NCI-H774 (cell line): ENCODE measurements at places on chromosomes 3 and 15.

DNA sequence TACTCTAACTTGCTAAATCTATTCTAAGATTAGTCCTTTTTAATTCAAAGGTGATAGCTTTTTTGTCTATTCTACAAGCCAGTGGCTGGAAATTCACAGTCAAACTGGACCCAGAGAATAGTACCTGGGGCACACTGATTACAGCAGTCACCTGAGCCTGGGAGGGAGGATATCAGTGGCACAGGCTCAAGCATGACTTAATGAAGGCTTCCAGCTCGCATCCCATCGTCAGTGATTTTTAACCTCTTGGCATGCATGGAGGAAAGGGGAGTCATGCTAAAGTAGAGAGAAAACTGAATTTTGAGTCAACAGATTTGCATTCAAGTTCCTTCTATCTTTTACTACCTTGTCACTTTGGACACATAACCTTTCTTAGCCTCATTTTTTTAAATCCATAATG, 24.8 kb downstream of the GOLIM4 start:
- no peak for DNase-seq

GRCh38 chr15:65254356-65254755, 32.3 kb downstream of the PARP16 start:
- DNase-seq: no peak

DNA sequence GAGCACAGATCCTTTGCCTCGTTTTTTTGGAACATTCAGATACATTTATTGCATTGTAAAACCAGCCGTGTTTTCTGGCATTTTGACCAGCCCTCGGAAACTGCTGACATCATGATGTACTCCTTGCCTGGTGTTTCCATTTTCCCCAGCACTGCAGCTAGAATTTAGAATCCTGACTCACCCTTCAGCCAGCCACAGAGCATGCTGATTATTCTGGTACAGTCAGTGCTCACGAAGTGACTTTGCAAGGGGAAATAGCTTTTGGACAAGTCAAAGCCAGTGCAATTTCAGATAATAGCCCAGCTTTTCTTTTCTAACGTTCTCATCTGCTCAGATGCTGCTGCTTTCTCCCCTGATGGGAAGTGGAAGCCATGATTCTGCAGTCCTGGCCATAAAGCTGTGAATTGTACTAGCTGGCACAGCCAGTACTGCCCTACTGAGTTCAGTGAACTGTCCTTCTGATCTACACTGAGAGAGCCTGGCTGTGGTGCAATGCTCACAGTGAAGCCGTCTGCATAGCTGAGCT, 12.1 kb upstream of the CNBP start:
- DNase-seq: no peak

GRCh38 chr3:41682996-41683395, 278.9 kb downstream of the ULK4 start:
- no peak for DNase-seq

- DNase-seq: no peak
Observed at GRCh38 chr3:923161-923910, 169.5 kb upstream of the CNTN6 start.

- DNase-seq: no peak
Observed at GRCh38 chr15:36108541-36108940, 470.9 kb upstream of the CDIN1 start.

GRCh38 chr3:50674349-50675178, at the start of gene DOCK3:
Gene DOCK3 (plus strand): TSS chr3:50674927. CDS start chr3:50675264, 337 bp downstream.
- DNase-seq: peak; percentile 32

DNA sequence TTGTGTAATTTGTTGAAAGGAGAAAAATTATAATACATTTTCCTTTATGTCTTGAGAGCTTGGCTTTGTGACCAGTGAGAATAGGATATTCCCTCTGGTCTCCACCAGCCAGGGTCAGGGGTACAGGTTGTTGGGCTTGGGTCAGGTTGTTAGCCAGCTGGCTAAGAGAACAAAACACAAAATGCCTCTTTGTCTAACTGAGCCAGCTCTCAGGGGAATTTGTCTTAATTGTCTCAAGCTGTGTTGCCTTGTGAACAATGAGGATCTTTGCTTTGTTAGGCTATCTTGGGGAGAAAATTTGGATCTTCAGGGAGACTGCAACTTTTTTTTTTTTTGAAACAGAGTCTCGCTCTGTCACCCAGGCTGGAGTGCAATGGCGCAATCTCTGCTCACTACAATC, 17.7 kb upstream of the GK5 start:
- DNase-seq: no peak

GRCh38 chr15:31786360-31786759, 244.0 kb upstream of the CHRNA7 start:
- DNase-seq: no peak

DNA sequence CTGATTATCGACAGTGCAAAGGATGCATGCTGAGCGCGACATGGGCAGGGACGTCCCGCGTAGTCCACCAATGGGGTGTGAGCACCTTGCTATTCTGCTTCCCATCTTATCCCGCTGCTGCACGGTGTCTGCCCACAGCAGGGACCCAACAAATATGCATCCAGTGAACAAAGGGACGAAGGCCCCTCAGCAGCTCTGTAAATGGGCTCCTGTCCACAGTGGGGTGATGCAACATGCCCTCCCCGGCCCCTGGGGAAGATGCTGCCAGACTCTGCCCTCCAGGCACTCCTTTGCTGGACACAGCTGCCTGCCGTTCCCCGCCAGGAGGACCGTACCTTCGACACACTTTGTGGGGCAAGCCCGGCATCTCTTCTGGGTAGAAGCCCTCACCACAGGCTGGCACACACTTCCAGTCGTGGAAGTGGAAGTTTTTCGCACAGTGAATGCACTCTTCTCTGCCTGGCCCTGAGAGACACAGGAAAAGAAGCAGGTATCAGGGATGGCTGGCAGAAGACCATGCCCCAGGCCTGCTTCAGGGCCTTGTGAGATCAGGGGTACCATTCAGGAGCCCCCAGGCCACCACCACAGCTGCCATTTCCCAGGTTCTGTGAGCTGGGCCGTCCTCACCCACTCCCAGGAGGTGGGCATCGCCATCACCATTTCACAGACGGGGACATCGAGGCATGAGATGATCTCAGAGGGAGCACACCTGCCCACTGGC, 18.2 kb upstream of the SNRPA1 start:
- no peak for DNase-seq

DNA sequence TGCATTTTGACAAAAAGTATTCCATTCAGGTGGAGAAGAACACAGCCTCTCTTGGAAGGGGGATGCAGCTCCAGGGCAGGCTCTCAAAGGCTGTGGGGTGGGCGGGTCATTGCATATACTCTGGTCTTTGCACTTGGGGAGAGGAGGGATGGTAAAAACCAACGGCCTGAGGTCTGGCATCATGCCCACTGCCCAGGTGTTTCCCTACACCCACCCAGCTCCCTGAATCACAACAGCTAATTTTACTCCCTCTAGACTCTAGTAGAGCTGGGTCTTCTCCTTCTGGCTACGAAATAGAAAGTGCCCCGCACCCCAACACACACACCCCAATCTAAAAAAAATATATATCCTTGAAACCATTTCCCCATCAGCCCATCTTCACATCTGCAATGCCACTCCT, 1.0 kb downstream of the MYLK start:
- no peak for DNase-seq

DNA sequence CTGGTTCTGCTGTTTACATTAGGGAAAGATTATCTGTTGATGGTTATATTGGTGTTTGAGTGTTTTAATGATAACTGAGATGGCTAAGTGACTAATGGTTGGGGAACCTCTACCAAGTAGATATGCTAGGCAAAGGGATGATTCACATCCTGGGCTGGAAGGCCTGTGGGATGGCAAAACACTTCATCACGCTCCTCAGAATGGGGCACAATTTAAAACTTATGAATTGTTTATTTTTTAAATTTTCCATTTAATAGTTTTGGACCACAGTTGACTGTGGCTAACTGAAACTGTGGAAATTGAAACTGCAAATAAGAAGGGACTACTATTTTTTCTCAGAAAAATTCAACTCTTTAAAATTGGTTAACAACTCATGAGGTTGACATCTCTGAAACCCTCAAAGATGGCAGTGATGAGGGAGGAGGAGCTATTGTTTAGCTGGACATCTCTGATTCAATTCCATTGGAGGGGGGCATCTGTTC, 100.5 kb upstream of the ZBED2 start:
- DNase-seq: no peak

GRCh38 chr3:115648559-115648958, 25.2 kb downstream of the GAP43 start:
- no peak for DNase-seq

GRCh38 chr15:70167155-70167554, 69.4 kb upstream of the TLE3 start:
- DNase-seq: no peak

DNA sequence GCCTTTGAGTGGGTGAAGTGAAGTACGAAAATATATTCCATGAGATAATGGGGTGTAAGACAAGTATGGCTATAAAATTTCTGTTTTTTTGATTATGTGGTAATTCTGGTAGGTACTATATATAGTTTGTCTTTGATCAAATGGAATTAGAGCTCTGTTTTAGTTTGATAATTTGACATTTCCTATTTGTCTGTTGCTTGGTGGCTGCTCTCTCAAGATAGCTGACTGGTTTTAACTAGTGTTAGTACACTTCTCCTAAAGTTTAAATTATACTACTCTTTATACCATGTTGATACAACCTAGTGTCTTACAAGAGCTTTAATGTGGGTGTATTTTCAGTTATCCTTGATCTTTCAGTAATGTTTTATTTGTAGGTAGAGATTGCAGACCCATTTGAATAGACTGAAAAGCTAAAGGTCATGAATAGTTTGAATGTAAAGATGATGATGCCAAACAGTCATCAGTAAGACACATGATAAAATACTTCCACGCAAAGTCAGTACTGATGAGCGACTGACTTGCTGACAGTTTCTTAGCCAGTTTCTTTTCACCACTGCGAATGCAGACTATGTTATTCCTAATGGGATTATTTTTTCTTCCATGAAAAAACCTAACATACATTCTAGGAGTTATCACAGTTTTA, 15.2 kb downstream of the SACM1L start:
- DNase-seq: no peak

DNA sequence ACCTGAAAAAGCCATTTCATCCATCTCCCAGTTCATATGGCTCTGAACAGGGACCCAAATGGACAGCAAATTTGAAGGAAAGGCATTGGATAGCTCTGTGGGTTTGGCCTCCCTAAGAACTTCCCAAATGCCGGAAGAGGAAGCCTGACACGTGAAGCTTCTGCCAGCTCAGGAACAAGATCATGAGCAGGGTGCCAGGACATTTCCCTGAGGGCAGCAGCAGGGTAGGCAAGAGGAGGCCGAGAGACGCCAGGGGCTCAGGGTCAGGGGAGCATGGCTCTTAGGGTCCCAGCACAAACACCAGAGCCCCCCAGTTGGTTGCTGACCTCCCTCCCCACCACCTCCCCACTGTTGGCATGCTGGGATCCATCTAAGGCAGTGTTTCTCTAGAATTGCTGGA, 187.5 kb downstream of the MEGF11 start:
- no peak for DNase-seq

DNA sequence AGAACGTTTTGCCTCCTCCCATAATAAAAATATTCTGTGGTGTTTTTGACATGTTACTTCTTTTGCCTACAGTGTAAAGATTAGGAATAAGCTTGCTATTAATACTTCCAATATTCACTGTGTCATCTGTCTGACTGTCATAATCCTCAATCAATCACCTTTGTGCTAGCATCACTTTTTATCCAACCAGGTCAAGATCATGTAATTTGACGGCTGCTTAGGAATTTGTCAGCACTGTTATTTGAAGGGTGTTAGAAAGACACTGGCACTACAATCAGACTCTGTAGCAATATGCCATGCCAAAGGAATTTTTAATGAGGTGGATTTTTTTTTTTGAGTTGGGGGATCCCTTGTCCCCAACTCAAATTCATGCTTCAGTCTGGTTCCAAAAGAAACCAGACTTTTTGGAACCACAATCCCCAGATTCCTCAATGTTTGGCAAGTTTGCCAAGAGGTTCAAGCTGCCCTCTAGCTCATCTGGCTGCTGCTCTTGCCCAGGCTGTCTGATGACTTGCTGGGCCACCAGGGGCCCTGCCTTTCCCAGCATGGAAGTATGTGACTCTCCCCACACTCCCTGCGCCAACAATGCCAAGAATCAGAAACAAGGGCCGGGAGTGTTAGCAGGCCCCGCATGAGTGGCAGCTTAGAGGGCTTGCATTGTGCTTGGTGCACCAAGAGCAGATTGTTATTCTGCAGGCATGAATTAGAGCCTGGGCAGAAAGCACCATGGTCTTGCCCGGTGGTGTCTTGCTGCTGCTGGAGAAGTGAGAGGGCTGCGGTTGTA, 58.6 kb upstream of the TSC22D2 start:
- no peak for DNase-seq

DNA sequence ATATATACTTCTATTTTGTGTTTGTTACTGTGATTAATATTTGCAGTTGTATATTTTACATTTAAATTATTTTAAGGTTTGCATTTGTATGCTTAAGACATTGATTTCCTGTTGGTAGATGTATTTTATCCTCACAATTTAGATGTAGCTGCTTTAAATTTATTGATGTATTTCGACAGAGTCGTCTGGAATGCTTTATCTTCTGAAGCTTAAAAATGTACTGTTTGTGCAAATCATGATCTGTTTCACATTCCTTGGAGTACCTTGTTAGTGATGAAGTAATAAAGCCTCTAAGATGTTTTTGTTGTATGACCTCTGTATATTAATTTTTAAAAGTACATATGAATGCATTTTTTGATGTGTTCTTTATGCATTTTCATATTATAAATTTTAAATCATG, 1.9 kb downstream of the CHD2 start:
- DNase-seq: no peak

GRCh38 chr3:20344400-20344959, 158.5 kb upstream of the SGO1 start:
- DNase-seq: no peak

- no peak for DNase-seq
Observed at GRCh38 chr3:13162549-13163320, 89.5 kb upstream of the IQSEC1 start.

DNA sequence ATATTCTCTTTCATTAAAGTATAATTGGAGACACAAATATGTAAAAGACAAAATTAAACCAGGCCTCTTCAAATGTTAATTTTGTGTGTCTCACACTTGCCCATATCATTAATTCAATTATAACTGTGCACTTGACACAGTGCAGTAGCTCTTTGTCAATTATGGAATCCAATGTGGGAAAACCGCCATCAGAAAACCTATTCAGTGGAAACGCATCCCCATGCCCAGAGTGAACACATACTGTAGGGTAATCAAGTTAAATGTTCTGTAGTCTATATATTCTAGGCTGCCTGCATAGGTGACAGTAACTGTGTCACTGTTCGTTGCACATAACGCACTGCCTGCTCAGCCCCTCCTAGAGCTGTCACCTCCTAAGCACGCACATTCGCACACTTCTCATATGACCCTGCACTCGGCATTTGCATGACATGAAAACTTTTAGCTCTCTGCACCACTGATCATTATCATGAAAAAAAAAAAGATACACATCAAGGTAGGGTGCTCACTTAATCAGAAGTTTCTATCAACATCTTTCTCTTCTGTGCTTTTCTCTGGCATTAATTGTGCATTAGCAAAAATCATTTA, 63.2 kb downstream of the MEIS2 start:
- DNase-seq: no peak

- DNase-seq: no peak
Observed at GRCh38 chr15:38631119-38632075, 66.8 kb upstream of the RASGRP1 start.
